ENCODE measurements at places on chromosomes 2 and 18. TPM values are rescaled to one million over a fixed set of nuclear protein-coding genes. Genes with fewer than 3 reads are reported as not detected.

FBXO15 gene
- total RNA-seq, result 1.2 TPM

DNA sequence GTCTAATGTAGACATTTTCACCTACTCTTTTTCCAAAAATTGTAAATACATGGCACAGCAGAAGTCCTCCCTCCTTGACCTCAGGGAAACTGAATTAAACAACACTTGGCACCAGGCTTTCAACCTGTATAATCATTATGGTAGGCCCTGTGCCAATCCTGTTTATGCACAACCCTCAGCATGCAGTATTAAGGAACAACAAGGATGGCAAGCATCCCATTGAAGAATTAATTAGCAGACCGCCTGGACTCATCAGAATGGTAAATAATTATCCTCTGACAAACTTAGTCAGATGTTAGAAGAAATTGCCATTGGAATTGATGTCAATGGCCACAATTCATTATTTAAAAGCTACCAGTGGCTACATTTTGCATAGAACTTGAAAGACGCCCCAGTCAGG lies 66.3 kb upstream of the GALNT5 start:
- no peak for DNase-seq

DNA sequence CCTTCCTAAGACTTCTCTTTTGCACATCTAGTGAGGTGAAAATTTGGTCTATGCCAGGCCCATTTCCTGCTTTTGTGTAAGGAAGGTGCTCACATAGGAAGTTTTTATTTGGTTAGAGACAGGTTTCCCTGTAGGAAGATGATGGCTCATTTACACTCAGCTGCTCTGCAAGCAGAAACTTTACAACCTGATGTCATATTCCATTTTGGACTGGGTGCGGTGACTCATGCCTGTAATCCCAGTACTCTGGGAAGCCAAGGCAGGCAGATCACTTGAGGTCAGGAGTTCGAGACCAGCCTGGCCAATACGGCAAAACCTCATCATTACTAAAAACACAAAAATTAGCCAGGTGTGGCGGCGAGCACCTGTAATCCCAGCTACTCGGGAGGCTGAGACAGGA lies 35.8 kb downstream of the CASP10 start:
- DNase-seq, result no peak

DNA sequence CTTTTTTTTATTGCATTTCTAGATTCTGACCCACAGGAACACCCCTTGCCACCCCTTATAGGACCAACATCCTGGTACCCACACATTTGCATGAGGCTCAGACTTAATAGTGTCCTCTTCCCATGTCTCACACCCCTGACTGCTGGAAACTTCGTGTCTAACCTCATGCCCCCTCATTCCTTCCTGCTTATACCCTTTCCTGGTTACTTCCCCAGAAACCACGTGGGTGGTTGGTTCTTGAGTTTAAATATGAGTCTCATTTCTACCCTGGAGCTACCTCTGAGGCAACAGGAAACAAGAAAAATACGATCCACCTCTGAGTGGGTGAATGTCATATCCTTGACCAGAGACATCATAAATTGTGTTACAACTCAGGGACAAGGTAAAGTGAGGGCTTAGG lies 1.6 kb downstream of the TNP1 start:
- DNase-seq, result no peak

GRCh38 chr2:112606547-112606946 lies 22.1 kb downstream of the CHCHD5 start:
- DNase-seq, result no peak

DNA sequence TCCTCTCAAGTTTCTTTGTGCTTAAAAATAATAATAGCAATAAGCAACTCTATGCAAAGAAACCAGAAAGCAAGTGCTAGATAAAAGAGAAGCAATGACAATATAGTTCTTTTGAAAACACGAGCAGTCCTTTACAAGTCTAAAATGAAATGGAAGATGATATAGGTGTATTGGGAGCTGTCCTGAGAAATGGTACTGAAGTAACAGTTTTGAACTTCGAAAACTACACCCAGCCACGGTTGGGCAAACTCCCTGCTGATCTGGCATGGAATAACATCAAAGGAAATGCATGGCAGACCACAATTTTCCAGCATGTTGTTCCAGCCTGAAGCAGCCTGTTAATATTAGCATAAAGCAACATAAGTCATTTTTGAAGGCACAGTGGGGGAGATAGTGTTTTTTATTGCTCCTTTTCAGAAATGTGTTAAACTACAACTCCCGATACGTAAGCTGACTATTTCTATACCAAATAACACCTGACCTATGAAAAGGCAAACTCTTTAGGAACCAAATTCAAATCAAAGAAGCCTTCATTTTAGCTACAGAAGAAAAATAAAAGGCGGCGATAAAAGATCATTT lies 596.1 kb upstream of the KLHL29 start:
- no peak for DNase-seq

Measured in astrocyte (in vitro differentiated cells and primary cell).